Fibroblast of skin of left biceps (primary cell): ENCODE measurements at places on chromosomes 3 and 15.

GRCh38 chr3:78870484-78870883 lies 897.3 kb downstream of the ROBO1 start:
- no peak for DNase-seq

GRCh38 chr3:21059404-21059803 lies 691.6 kb downstream of the ZNF385D start:
- no peak for DNase-seq

- DNase-seq = no peak
These were observed 123.1 kb upstream of the STRIT1 start for GRCh38 chr3:155416500-155417118.

GRCh38 chr3:14779069-14779685 lies 39.6 kb upstream of the FGD5 start:
- DNase-seq = no peak

GRCh38 chr3:70990185-70990584 lies 593.3 kb downstream of the FOXP1 start:
- DNase-seq = no peak

DNA sequence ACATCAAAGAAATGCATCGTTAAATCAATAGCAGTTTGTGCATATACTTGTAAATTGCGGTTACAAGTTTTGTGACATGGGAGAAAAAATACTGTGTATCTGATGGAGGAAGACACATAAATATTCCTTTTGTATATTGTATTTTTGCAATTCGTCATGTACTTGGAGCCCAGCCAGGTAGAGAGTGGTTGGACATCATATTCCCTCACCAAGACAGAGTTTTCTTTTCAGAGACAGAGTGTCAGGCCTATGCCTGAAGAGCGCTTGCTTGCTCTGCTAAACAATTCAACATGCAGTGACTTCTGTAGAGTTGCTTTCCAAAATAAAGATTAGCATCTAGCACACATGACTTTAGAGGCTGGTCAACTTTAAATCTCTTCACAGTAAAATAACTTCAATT lies 24.8 kb upstream of the MEIS2 start:
- DNase-seq = no peak

DNA sequence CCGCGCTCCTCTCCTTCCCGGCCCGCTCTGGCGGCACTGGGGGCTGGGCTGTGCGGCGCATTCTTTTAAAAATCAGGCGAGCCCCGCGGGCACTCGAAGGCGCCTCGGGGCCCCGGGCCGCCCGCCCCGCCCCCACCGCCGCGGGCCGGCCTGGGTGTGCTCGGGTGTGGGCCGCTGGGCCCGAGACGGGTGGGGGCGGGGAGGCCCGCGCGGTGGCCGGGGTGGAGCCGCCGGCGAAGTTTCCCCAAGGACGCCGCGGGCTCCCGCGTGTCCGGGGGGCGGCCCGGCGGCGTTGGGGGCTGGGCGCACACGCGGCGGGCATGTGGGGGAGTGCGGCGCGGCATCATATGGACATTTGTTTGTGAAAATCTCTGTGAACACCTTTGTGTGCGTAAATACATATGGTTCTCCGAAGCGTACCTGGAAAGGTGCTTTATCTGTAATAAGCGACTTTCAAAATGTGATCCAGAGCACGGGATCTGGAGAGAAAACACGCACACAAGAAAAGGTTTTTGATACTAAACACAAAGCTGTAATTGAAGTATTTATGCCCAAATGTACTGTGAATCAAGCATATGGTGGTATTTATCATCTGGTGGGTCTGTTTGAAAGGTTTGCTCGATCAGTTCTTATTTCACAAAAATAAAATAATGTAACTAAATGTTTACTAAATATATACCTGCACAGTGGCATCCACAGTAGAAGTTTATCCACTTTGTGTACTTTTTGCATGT lies 612 bp upstream of the TBL1XR1 start:
- DNase-seq = no peak

DNA sequence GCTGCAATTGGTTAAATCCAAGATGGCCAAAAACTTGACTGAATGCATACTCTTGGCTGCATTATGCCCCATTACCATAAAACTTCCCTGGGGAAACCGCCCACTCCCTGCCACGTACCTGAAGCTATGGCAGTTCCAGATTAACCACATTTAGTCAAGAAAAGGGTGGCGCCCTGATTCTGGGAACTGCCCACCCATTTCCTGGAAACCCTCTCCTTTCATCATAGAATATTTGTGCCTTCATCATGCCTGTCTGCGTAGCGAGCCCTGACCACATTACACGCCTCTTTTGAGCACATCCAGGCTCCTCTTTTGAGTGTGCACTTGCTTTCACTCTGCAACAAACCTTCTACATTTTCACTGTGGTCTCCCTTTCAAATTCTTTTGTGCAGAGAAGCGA lies 5.2 kb downstream of the LINS1 start:
- no peak for DNase-seq

GRCh38 chr3:1275495-1275894 lies 182.7 kb downstream of the CNTN6 start:
- DNase-seq = no peak

DNA sequence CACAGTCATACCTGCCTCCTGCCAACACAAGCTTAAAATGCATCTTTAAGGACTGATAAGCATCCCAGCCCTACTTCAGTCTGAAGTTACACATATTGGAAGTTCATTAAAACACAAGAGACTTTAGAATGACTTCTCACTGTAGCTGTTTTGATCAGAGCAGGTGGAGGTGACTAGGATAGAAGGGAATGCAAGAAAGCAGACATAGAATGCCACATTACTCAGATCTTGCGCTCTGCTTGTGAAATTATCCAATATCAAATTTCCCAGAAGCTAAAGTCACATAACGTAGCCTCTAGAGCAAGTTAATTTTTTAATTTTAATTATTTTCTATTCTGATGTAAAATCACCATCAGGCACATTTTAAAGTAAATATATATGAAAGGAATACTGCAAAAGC lies 306.5 kb downstream of the PLOD2 start:
- DNase-seq = no peak

- no peak for DNase-seq
These were observed 231.7 kb downstream of the CPNE4 start for GRCh38 chr3:131803113-131803512.

- DNase-seq = no peak
These were observed 932.9 kb downstream of the ROBO1 start for GRCh38 chr3:78834910-78835309.

GRCh38 chr3:52554026-52554755 lies 17.8 kb downstream of the UQCC5 start:
- no peak for DNase-seq

DNA sequence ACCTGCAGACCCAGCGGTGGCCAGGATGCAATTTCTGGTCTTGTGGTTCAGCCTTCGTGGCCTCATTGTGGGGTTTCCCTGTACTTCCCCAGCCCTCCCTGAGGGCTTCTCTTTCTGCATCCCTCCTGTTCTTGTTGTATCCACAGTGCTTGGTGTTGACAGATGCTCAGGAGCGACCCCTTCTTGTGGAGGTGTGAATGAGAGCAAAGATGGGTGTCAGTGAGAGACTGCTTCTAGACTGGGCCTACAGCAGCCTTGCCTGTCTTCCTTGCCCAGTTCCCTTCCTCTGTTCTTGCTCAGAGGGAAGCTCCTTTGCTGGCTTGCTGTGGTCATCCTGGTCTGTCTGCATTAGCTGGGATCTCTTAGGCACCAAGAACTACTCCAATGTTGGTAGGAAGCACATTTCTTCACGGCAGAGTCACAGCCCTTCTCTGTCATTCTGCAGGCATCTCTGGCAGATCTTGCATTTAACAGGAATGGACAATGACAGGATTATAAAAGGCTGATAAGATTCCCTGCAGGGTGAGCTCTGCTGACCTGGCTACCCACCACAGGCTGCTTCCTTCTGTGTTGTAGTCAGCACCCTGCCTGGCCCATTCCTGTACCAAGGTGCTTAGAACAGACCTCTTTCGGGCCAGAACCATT lies 317.8 kb upstream of the C2CD4B start:
- DNase-seq = no peak

DNA sequence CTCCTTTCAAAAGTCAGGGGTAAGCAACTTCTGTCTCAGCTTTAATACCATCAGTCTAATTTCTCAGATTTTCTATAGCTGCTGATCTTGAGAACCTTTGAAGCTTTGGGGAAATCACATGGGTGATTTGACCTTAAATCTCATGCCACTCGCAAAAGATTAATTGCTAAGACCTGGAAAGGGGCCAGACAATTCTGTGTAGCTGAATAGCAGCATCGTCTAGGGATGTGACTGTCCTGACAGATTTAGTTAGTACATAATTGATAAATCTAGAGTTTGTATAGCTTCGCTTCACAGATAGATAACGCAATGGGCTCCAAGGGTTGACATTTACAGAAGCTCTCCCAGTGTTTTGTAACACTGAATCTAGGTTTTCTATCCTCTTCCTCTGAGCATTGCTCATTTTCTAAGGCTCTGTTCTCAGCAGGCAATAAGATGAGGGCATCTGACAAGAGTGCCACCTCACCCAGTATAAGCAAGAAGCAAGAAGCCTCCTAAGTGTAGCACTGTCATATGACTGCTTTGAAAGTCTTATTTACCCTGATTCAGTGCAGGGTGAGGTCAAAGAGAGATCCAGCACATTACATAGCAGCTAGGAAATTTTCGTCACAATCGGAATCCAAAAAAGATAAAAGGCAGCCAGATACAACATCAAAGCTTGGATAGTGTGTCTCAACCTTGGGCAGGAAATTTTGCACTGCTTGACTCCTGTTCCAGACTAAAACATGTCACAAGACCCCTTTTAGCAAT lies 47.7 kb upstream of the DUT start:
- DNase-seq = no peak

DNA sequence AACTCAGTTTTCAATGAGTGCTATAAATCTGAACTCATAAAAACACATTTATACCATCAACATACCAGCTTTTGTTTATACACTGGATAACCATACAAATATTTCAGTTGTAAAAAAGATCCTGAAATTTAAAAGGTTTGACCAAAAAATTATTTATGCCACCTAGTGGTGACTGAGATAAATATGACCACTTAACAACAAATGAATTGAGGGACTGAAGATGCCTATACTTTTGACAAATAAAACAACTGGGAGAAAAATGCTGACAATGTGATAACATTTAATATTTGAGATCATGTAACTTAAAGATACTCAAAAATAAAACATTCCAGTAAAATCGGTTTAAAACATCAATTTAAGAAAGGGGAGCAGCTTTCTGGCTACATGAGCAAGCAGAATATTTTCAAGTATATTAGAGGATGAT lies 30.4 kb downstream of the ATG3 start:
- DNase-seq = no peak

DNA sequence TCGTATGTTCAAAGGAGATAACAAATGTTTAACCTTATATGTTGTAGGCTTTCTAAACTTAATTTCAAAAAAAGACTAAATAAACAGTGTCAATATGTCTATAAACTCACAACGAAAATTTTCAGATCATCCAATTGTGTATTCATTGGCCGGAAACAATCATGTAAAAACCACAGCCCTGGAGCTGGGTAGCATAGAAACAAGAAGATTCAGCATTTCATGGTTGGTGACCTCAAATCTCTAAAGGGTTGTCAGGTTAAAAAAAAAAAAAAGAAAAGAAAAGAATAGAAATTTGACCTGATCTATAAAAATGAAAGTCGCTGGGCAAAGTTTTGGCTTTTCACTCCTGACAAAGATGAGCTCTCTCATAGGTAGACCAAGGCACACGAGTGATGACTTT lies 13.9 kb downstream of the MEX3B start:
- no peak for DNase-seq

GRCh38 chr3:8445861-8446260 lies 55.8 kb upstream of the LMCD1 start:
- peak; percentile 89 for DNase-seq

DNA sequence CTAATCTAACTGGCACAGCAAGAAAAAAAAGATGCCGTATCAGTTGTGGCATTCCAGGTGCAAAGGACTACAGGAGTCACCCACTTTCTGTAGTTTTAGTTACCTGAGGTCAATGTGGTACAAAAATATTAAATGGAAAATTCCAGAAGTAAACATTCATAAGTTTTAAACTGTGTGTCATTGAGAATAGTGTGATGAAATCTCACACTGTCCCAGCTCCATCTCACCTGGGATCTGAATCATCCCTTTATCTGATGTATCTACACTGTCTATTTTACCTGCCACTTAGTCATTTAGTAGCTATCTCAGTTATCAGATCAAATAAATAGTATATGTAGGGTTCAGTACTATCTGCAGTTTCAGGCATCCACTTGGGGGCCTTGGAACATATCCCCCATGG lies 26.7 kb downstream of the GBE1 start:
- DNase-seq = no peak

- no peak for DNase-seq
These were observed 369.3 kb upstream of the TRIM42 start for GRCh38 chr3:140308535-140308934.

DNA sequence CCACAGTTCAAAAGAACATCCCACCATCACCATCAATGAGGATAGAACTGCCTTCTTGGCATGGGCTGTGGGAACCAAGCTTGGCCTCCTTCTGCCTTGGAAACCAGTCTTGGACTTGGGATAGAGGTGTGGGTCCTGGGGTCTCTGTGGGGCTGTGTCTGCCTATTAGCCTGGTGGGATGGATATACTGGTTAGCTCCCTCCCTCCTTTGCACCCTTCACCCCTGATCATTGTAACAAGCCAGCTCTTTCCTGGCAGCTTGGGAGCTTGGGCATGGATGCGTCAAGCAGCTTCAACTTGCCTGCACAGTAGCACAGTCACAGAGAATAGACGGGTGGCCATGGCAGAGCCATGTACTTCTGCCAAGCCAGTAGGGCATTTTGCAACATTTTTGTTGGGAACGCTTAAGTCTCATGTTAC lies 65.2 kb downstream of the SMAD6 start:
- no peak for DNase-seq

GRCh38 chr15:77684341-77685081 lies 51.8 kb upstream of the LINGO1 start:
- no peak for DNase-seq

GRCh38 chr3:196193736-196194541 lies 17.3 kb downstream of the ZDHHC19 start:
- no peak for DNase-seq

GRCh38 chr3:14411166-14411526 lies 8.7 kb downstream of the SLC6A6 start:
- DNase-seq = no peak

DNA sequence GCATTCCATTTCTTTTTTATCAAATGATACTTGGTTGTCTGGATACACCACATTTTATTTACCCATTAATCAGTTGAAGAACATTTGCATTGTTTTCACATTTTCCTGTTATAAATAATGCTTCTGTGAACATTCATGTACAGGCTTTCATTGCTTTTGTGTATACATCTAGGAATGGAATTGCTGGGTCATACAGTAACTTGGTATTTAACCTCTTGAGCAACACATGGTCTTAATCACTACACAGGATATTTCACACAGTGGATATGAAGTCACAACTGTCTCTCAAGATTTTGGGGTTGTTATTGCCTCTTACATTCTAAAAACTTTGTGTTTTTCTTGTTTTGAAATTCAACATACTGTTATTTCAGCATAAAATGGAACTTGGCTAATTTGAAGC lies 48.2 kb downstream of the C3orf85 start:
- DNase-seq = no peak
